ENCODE measurements at places on chromosomes 13 and 19. TPM values are rescaled to one million over a fixed set of nuclear protein-coding genes. Genes with fewer than 3 reads are reported as not detected.

Gene MBD3L3
- not detected for polyA plus RNA-seq

- no peak for DNase-seq
Measured at GRCh38 chr13:76751278-76751677, 134.9 kb downstream of the KCTD12 start.

Gene GFY
- polyA plus RNA-seq, result not detected

- no peak for DNase-seq
Measured at GRCh38 chr13:62119739-62120700, 704.4 kb upstream of the PCDH20 start.

GRCh38 chr19:44260695-44261446 is 1.2 kb downstream of the ZNF233 start:
- DNase-seq, result no peak

Gene SOX1
- polyA plus RNA-seq, result not detected
